ENCODE measurements at places on chromosomes 3 and 15.

GRCh38 chr3:189324538-189325138, 152.9 kb downstream of the TPRG1 start:
- DNase-seq = no peak

DNA sequence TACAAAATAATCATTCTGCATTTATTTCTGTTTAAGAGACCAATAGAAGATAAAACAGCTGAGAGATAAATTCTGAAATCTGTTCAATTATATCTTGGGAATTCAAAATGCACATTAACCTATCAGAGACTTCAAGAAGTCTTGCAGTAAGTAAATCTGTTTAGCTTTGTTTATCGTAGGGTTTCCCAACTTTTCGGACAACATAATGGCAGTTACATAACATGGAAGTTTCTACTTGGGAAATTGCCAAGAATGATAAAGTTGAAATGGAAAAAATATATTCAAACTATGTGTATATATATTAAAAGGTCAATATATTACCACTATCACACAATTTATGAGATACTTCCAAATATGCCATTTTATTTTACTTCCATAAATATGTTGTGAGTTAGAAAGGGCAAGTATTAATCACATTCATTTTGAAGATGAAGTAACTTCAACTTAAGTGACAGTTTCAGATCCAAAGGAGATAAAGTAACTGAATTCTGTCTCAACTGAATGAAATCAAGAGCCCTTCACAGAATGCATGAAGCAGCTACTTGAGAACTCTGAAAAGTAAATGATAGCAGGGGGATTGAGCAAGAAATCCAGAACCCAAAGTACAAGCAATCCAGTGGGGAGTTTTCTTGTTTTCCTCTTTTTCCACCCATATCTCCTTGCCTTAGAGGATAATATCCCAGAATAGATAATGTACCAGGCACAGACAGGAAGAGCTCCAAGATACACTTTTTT, 108.8 kb downstream of the PLOD2 start:
- no peak for DNase-seq

GRCh38 chr3:191813245-191813644, 352.3 kb downstream of the PYDC2 start:
- no peak for DNase-seq

DNA sequence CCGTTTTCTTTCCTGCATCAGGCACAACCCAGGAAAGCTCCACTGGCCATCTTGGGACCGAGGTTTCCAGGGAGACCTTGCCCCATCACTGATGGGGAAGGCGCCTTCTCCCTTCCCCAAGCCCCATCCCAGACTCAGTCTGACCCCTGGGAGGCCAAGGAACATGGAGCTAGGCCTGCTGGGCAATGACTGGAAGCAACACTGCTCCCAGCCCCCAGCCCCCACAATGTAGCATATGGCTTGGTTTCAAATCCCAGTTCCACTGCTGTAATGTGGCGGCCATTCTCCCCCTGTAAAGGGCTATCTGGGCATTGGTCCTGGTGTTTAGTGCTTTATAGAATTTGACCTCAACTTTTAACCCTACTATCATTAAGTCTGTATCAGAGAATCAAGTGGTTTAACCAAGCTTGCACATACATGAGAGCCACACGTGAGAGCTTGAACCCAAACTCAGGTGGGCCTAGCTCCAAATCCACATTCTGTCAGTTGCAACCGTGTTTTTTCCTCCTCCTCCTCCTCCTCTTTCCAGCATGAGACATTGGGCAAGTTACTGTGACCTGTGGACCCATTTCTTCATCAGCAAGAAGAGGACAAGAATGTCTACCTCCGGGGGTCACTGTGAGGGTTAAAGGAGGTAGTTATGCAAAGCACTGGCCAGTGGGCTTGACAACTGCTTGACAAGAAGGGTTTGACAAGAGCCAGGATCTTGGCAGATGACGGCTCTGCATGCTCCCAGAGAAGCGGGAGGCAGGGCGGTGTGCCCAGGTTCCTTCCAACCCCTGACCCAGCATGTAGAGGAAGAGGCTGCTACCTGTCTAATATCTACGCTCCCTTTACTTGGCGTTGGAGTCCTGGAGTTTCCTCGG, 37.4 kb downstream of the KLHL25 start:
- DNase-seq = no peak

Measured in inflammatory macrophage treated with lipopolysaccharide for 4 hours (primary cell).